ENCODE measurements at places on chromosomes 3 and 15.

GRCh38 chr3:105853801-105854432 is 14.9 kb downstream of the CBLB start:
- no peak for DNase-seq

DNA sequence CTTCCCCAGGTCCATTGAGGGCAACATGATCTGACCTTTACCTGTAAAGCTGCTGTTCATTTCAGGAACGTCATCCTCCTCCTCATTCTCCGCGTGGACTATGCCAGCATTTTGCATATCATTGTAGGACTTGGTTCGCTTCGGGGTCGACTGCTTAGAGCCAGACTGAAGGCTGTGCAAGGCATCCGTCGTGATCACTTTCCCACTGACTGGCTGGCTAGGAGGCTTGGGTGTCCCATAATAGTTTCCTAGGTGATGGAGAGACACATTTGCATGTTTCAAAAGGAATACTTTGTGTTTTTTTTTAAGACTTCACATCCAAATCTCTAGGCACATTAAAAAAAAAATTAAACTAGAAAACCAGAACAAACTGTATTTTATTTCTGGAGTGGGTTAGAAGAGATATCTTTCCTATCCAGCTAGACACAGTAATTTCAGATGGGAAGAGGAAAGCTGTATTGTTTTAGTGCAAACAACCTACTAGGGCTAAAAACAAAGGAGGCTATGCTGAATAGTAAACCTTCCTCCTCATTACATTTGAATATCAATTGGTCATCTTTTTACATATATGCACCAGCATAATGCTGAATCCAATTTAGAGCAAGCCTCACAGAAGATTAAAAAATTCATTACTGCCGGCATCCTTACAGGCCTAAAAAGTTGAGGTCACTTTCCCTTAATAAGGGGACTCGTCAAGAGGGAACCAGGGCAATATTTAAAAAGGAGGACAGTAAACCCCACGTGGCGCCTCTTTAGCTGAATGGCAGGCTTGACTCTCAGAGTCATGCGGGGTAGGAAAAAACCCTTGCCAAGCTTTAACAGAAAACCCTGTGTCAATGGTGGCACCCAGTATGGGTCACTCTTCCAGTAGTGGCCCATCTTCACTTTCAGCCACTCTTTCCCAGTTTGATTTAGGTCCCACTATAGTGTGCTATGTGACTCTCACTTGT is 559.9 kb downstream of the MAGI1 start:
- no peak for DNase-seq

DNA sequence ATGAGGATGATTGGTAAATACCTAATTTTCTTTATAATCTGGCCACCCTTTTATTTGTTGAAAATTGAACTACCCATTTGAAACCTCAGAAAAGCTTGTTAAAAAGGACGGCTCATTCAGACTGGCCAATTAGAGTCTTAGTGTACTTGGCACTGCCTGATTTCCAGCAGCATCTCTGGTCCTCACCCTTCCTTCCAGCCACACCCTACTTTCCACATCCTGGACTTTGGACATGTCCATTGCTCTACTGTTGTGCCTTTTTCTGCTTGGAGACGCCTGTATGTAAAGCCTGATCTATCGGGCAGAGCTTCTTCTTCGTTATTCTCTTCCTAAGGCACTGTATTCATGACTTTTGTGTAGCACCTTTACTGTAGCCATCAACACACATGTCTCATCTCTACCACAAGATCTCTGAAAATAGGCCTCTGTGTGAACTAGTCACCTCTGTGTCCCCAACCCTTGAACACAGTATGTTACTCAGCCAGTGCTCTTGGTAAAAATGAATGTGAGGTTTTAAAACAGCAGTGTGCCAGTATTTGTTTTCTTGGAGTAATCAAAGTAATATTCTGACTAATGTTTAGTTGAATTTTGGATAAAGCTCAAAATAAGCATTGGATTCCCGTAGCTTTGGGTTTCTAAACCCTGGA is 6.8 kb downstream of the RBM5 start:
- no peak for DNase-seq

DNA sequence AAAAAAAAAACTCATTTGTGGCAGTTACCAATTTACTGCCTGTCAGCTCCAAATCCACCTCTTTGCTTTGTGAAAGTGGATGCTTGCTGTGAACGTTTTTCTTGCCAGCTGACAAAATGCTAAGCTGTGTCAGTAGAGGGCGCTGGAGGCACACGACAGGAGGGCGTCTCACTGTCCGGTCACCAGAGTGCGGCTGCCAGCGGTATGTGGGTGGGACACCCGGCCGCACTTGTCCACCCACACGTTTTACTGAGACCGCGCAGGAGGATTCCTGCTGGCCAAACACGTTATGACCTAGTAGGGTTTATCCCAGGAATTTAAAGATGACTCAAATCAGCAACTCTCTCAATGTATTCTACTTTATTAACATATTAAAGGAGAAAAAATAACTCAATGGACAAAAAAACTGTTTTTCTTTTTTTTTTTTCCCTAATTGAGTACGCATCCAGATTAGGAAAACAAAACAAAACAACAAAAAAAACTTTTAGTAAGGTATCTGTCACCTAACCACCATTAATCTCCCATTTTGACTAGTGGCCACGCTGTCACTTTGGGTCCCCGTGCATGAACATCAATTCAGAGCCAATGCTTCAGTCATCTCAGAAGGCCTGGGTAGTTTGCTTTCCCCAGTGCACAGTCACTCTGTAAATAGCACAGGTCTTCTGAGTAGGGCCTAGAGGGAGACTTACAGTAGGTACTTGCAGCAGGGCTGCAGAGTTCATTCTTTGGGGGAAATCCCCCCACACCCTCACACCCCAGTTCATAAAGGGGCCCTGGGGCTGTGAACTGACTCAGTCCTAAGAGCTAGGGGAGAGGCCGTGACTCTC is 43.8 kb upstream of the RPL35A start:
- peak; percentile 51 for DNase-seq

DNA sequence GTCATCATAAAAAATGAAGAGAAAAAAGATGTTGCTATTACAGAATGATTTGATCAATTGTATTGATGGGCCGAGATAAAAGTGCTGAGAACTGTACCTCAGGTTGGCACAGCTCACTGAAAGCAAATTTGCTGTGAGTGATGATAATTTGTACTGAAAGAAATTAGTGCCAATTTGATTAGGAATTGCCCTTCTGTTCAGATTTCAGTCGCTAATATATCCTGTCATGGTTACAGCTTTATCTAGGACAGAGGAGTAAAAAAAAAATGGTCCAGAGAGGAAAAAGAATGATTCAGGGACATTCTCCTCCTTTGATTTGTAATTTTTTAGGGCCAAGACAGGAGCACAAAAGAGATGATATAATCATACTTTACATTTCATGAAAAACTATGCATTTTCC is 1264.2 kb downstream of the ROBO2 start:
- DNase-seq, result no peak

All from KG1 (cell line).